ENCODE measurements at places on chromosomes 2 and 18.

GRCh38 chr18:13291299-13291698 is 72.7 kb downstream of the LDLRAD4 start:
- DNase-seq = no peak

- no peak for DNase-seq
Measured at GRCh38 chr2:51734115-51734514, 702.2 kb upstream of the NRXN1 start.

- DNase-seq = no peak
Measured at GRCh38 chr18:46660957-46661749, 4.1 kb upstream of the LOXHD1 start.

- no peak for DNase-seq
Measured at GRCh38 chr18:79424008-79424565, 28.4 kb downstream of the NFATC1 start.

GRCh38 chr2:237467447-237468179 is 19.4 kb upstream of the MLPH start:
- DNase-seq = no peak

DNA sequence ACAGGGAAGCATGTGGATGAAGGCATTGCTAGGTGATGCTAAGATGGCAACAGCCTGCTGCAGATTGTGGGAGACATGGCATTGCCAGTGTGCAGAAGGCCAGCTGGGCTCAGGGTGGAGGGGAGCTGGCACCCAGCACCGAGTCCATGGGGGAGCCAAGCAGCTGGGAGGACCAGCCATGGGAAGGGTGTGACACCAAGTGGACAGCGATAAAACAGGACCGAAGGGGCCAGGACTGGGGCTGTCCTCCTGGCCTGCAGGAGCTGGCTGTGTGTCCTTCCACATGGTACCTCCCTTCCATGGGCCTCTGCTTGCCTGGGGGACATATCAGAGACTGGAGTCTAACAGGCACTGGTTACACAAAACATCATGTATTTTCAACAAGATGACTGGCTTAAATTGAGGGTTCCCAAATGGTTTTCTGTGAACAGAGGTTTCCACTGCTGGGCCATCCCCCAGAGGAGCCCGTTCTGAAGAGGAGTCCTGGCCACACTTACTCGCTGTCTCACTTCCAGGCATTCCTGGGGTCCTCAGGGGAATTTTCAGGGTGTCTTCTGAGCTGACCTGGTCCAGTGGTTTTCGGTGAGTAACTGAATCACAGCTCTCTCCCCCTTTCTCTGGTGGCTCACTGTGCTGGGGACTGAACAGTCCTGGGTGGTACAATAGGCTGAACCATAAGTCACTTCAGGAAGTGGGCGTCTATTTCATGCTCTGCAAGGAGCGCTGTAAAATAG is 60.4 kb upstream of the TNP1 start:
- DNase-seq = no peak

GRCh38 chr2:71702971-71703898 is 249.9 kb downstream of the DYSF start:
- no peak for DNase-seq

DNA sequence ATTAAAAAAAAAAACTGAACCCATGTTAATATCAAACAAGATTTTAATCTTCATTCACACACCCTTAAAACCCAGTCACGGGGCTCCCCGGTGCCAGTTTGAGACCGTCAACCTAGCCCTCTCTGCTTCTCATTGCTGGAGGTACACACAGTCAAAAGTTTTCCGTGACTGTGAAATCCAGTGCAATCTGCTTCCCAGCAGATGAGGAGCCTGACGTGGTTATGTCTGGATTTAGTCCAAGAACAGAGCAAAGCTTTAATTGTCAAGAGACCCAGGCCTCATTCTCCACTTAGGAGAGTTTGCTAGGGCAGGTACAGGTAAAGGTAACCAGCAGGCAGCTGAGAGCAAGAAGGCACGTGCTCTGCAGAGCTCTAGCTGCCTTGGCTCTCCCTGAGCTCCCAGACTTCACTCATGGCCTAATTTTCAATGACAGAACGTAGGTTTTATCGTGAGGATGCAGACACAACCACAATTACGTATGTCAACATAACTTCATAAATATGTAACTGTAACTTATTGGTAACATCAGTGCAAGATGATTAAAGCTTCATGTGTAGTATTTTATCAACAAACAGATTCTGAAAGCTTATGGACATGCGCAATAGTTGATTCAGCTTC is 56.3 kb downstream of the SLC16A14 start:
- no peak for DNase-seq

DNA sequence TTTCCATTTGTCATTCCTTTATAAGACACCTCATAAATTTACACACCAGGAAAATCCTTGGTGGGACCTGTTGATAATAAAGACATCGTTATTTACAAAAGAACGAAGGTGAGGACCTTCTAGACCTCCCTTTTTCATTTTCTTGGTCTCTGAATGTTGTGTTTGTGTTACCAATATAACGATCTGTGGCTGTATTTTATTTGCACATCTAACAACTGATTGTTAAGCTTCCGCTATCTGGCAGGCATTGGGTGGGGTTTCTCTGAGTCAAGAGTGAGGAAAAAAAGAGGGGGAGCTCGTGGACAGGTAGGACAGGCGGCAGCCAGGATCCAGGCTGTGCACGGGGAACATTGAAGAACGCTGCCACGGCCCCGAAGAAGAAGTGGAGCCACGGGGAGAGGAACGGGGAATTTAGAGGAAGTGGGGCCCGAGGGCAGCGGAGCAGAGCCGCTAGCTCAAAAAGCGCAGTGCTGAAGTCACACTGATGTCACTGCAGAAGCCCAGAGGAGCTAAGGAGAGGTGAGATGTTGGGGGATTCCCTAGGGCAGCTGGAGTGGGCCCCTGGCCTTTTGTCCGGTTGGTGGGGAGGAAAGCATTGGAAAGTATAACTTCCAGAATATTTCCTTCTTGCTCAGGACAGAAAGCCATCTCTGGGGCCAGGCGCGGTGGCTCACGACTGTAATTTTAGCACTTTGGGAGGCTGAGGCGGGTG is 20.9 kb upstream of the DNMT3A start:
- DNase-seq = no peak

- no peak for DNase-seq
Measured at GRCh38 chr18:50518787-50519546, 40.9 kb upstream of the MAPK4 start.

DNA sequence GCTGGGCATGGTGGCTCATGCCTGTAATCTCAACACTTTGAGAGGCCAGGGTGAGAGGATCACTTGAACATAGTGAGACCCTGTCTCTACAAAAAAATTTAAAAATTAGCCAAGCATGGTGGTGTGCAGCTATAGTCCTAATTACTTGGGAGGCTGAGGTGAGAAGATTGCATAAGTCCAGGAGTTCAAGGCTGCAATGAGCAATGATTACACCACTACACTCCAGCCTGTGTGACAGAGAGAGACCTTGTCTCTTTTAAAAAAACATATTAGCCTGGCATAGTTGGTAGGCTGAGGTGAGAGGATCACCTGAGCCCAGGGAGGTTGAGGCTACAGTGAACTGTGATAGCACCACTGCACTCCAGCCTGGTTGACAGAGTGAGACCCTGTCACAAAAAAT is 13.7 kb downstream of the TRAPPC8 start:
- DNase-seq = no peak

DNA sequence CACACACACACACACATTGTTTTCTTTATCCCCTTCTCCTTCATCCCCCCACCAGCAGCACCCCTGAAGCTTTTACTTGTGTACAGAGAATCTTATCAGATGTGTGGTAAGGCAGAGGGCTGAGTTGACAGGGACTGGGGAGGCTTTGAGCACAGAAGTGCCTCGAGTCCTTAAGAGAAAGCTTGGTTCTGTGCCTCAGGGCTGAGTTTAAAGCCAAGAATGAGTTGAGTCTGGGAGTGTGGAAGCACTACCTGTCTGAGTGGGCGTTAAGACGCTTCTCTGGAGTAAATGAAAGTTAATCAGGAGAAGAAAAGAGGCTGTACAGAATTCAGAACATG is 2.7 kb downstream of the ID2 start:
- no peak for DNase-seq

GRCh38 chr2:74856004-74856578 is 22.2 kb downstream of the HK2 start:
- no peak for DNase-seq

GRCh38 chr2:69225933-69226332 is 161.1 kb downstream of the GFPT1 start:
- no peak for DNase-seq

- DNase-seq = no peak
Measured at GRCh38 chr18:79937103-79937860, 14.2 kb downstream of the SLC66A2 start.

DNA sequence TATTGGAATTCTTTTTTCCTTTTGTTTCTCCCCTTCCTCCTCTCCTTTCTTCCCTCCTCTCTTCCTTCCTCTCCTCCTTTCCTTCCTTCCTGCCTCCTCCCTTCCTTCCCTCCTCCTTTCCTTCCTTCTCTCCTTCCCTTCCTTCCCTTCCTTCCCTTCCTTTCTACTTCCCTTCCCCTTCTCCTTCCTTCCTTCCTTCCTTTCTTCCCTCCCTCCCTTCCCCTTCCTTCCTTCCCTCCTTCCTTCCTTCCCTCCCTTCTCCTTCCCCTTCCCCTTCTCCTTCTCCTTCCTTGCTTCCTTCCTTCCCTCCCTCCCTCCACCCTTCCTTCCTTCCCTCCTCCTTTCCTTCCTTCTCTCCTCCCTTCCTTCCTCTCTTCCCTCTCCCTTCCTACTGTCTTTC is 431.0 kb upstream of the MEIS1 start:
- no peak for DNase-seq

Measured in AG09319 (cell line).